ENCODE measurements at places on chromosomes 1 and 21. TPM values are rescaled to one million over a fixed set of nuclear protein-coding genes. Genes with fewer than 3 reads are reported as not detected.

The HFM1 gene
- not detected for total RNA-seq

The ALPL gene
- not detected for total RNA-seq

The C1orf21 gene
- 10.3 TPM for total RNA-seq

The VWA5B1 gene
- not detected for total RNA-seq

The EXTL1 gene
- not detected for total RNA-seq

The OLIG1 gene
- total RNA-seq, result not detected

The CELA2B gene
- not detected for total RNA-seq

The DONSON gene
- 6.6 TPM for total RNA-seq

The VWA1 gene
- 7.9 TPM for total RNA-seq

The SPRR1A gene
- not detected for total RNA-seq

The RPE65 gene
- not detected for total RNA-seq

The TMEM59 gene
- total RNA-seq, result 315 TPM

The KCNE2 gene
- total RNA-seq, result not detected

The GIPC2 gene
- 0.38 TPM for total RNA-seq

Data from bronchial epithelial cell (primary cell).